Endothelial cell (in vitro differentiated cells): ENCODE measurements at places on chromosomes 13 and 19. TPM values are rescaled to one million over a fixed set of nuclear protein-coding genes. Genes with fewer than 3 reads are reported as not detected.
A peak's percentile ranks its signal among the peaks of the same experiment; 100 is the strongest.

FGF14 gene
- 0.13 TPM for total RNA-seq

GRCh38 chr13:36450534-36450933 lies 18.2 kb downstream of the CCNA1 start:
- H3K4me3 ChIP-seq: no peak overlapping the region
- H3K27me3 ChIP-seq: peaks cover 4% of the 10 kb centered on the region
- H3K36me3 ChIP-seq: no peaks in the 10 kb centered on the region
- DNase-seq: no peak
- no peak overlapping the region for H3K27ac ChIP-seq
- H3K4me1 ChIP-seq: no peaks in the 10 kb centered on the region

DNA sequence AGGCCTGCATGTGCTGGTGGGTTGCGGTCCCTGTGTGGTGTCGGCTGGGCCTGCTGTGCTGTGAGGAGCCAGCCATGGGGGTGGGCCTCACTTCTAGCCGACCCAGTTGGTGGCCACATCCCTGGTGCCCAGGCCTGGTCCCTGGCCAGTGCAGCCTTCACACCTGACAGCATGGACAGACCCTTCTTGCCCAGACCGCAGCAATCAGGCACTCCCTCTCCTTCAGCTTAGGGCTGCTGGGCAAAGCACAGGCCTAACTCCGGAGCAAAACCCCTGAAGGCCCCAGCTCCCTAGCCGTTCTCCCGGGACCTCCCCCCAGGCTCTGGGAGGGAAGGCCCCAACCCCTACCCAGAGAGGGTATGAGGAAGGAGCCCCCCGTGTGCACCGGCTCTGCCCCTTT lies 6.6 kb upstream of the MCF2L start:
- H3K27me3 ChIP-seq: peaks cover 7% of the 10 kb centered on the region
- no peak overlapping the region for H3K4me3 ChIP-seq
- peaks cover 3% of the 10 kb centered on the region for H3K36me3 ChIP-seq
- H3K4me1 ChIP-seq: peaks cover 8% of the 10 kb centered on the region

DNA sequence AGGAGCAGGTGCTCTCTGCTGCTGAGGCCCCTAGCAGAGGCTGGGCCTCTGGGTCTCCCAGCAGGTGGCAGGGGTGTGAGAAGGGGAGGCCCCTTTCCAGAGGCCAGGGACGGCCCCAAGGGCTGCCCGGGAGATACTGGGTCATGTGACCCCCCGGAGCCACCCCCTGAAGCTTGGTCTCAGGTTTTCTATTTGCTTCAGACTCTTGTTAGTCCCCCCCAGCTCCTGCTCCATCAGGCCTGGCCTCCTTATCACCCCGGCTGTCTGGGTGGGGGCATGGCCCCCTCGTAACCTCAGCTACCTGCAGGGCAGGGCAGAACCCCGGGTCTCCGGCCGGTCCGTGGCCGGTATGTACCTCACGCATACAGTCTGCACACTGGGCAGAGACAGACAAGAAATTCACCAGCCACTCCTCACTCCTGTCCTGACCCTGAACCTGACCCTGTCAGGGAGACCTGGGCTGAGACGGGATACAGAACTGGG lies 13.2 kb upstream of the TCF3 start:
- H3K36me3 ChIP-seq: peaks cover 4% of the 10 kb centered on the region
- no peak overlapping the region for H3K27ac ChIP-seq
- DNase-seq: no peak

DNA sequence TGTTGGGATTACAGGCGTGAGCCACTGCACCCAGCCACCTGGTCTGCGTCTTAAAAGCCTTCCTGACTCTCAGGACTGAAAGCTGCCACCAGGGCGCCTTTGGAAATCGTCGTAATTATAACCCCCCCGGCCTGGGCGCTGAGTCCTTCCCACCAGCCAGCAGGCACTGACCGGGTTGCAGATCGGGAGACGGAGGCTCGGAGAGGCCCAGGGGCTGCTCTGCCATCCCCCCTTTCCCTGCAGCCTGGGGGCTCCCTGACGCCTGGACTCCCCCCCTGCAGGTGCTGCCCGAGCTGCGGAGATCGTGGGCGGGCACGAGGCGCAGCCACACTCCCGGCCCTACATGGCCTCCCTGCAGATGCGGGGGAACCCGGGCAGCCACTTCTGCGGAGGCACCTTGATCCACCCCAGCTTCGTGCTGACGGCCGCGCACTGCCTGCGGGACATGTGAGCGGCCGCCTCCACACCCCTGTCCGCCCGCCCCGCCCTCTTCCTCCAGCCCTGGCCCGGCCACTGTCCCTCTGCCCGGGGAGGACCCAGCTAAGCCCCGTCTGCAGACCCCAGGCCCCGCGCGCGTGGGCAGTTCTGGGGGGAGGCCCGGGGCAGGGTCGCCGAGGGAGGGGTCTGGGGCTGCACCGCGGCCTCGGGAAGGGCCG lies 2.5 kb downstream of the PRTN3 start:
- H3K27me3 ChIP-seq: peaks cover 7% of the 10 kb centered on the region
- peak; percentile 37 for DNase-seq
- peaks cover 4% of the 10 kb centered on the region for H3K36me3 ChIP-seq
- H3K27ac ChIP-seq: no peak overlapping the region
- H3K4me3 ChIP-seq: no peak overlapping the region
